ENCODE measurements at places on chromosomes 3 and 15. TPM values are rescaled to one million over a fixed set of nuclear protein-coding genes. Genes with fewer than 3 reads are reported as not detected.

DNA sequence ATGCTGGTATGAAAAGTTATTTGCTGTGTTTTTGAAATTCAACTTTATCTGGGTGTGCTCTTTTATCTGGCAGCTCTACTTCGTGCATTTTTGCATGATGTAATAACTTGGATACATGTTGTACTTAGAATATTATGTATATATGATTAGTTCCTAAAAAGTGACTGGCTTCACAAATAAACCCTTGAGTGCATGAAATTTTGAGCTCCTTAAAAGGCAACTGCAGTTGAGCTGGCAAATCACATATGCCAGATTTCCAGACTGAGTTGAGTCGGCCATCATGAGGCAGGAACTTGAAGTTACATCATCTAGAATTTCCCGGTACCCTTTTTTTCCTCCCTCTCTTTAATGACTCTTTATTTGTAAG lies 162.5 kb downstream of the FNDC3B start:
- DNase-seq, result no peak
- no peaks in the 10 kb centered on the region for H3K27me3 ChIP-seq
- H3K36me3 ChIP-seq, result no peaks in the 10 kb centered on the region
- H3K4me3 ChIP-seq, result peak overlapping the region; percentile 24

- H3K27ac ChIP-seq, result peak overlapping the region; percentile 7
- H3K27me3 ChIP-seq, result no peaks in the 10 kb centered on the region
- peaks cover 15% of the 10 kb centered on the region for H3K4me1 ChIP-seq
- no peaks in the 10 kb centered on the region for H3K36me3 ChIP-seq
- DNase-seq, result no peak
Measured at GRCh38 chr15:81274931-81275707, 48.8 kb downstream of the STARD5 start.

GRCh38 chr3:10930666-10931040 lies 61.9 kb upstream of the SLC6A1 start:
- no peak overlapping the region for H3K27ac ChIP-seq
- peaks cover 4% of the 10 kb centered on the region for H3K4me1 ChIP-seq
- no peaks in the 10 kb centered on the region for H3K36me3 ChIP-seq
- DNase-seq, result no peak
- no peaks in the 10 kb centered on the region for H3K27me3 ChIP-seq

DNA sequence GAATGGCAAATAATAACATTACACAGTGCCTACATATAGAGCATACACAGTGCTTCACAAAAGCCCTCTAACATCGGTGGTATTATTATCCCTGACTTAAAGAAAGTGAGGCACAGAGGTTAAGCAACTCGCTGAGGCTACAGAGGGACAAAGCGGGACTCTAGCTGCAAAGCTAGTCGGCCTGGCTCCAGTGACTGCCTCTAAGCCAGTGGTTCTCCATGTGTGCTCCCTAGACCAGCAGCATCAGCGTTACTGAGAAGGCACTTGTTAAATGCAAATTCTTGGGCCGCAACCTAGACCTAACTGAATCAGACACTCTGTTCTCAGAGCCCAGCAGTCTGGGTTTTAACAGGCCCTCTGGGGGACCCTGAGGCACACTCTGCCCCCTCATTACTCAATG lies 33.1 kb upstream of the LIPC start:
- H3K27ac ChIP-seq, result no peak overlapping the region
- no peak overlapping the region for H3K4me3 ChIP-seq
- H3K27me3 ChIP-seq, result no peaks in the 10 kb centered on the region
- no peak for DNase-seq
- H3K4me1 ChIP-seq, result no peaks in the 10 kb centered on the region
- no peaks in the 10 kb centered on the region for H3K36me3 ChIP-seq

GRCh38 chr3:154469585-154469984 lies 39.6 kb upstream of the GPR149 start:
- H3K4me3 ChIP-seq, result no peak overlapping the region
- H3K27ac ChIP-seq, result no peak overlapping the region
- no peaks in the 10 kb centered on the region for H3K4me1 ChIP-seq
- no peaks in the 10 kb centered on the region for H3K27me3 ChIP-seq

DNA sequence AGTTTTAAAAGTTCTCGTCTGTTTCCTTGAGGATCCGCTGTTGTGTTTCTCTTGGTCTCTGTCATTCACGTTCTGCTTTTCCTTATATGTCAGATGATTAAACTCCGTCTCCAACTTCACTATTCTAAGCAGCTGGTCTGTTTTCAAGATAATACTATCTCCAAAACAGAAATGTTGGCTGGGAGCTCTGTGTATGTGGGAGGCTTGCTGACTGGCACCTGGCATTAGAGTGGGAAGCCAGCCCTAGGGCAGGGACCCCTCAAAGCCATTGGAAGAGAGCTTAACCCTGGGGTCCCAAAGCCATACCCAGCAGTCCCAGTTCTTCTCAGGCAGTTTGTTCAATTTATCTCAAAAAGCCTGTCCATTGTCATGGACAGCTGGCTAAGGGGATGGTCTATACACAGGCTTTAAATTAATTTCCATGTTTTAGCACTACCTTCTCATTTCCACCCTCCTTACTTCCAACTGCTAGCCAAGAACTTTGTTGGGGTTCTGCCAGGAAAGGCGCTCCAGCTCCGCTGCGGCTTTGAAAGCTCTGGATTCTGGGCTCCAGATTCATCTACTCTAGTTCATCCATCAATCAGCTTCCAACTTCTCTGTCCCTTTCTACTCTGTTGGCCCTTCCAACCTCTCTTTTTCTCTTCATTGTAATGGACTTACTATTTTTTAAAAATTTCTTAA lies 9.2 kb downstream of the BTBD1 start:
- DNase-seq, result no peak
- H3K4me1 ChIP-seq, result peaks cover 22% of the 10 kb centered on the region
- H3K27ac ChIP-seq, result no peak overlapping the region
- H3K36me3 ChIP-seq, result peaks cover 16% of the 10 kb centered on the region
- no peak overlapping the region for H3K4me3 ChIP-seq

DNA sequence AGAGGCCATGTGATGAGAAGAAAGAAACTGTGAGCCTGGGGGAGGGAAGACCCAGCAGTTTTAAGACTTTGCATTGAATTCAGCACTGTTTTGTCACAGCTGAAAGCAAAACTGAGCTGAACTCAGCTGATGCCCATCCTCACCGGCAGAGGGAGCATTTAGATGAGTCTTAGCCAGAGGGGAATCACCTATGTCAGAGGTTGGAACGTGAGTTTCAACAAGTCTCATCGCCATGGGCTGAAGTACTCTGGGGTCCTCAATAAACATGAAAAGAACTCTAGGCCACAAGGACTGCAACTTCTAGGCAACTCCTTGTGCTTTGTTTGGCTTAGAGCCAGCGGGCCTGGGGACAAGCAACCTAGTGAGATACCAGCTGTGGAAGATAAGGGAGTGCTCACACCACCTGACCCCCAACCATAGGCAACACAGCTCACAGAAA lies 324.5 kb downstream of the TBL1XR1 start:
- H3K27ac ChIP-seq, result no peak overlapping the region
- no peaks in the 10 kb centered on the region for H3K27me3 ChIP-seq
- no peak overlapping the region for H3K4me3 ChIP-seq
- no peaks in the 10 kb centered on the region for H3K36me3 ChIP-seq
- H3K4me1 ChIP-seq, result peaks cover 7% of the 10 kb centered on the region

DNA sequence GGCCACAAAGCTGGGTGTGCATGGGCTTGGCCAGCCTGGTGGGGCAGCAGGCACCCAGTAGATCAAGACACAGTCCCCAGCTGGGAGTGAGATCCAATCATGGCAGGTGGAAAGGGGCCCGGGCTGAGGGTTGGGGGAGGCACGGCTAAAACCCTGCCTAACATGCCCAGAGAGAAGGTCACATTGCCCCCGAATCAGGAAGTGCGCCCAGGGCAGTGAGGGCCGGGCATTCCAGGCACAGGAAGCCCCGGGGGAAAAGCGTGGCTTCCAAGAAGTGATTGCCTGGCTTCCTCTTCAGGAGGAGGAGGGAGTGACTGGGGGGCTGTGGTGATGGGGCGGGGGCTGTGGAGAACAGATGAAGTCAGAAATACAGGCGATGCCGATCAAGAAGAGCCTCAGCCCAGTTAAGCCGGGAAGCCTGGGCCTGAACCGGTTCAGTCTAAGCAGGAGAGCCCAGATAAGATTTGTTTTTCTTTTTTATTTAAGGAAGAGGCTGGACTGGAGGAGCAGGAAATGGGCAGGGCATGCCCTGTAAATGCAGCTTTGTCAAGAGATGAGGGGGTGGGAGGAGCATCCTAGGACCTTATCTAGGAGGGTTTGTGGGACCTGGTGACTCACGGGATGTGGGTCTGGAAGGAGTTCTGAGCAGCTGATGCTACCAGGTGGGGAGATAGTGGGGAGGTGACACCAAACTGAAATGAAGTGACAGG lies 83.9 kb downstream of the CHSY1 start:
- H3K27ac ChIP-seq, result peak overlapping the region; percentile 95
- peak; percentile 77 for DNase-seq
- H3K4me3 ChIP-seq, result peak overlapping the region; percentile 59
- no peaks in the 10 kb centered on the region for H3K27me3 ChIP-seq

DNA sequence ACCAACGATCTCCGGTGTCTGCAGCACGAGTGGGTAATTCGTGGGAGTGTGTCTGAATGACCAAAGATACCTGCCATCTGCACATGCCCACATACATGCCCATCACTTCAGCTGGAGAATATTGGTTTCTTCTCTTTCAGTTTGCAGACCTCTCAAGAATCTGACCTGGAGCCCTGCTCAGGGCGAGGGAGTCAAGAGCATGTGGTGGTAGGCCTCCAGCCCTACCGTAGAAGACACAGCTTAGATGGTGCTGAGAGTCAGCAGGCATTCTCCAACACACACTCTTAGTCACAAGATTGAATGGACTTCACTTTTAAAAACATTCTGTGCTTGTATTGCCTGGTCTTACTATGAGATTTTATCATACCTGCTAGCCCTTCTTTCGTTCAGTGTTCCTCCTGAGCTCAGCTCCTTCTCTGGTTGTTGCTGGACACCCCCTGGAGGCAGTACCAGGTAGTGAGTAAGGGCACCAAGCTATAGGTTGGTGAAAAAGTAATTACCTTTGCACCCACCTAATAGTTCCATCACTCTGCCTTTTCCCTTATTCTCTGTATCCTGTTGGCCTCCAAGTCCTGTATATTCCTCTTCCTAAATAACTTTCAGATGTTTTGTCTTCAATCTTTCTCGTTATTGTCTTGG lies 252.0 kb downstream of the CACNA2D3 start:
- H3K27ac ChIP-seq, result no peak overlapping the region
- no peaks in the 10 kb centered on the region for H3K27me3 ChIP-seq
- no peaks in the 10 kb centered on the region for H3K36me3 ChIP-seq
- no peak for DNase-seq
- no peak overlapping the region for H3K4me3 ChIP-seq

DNA sequence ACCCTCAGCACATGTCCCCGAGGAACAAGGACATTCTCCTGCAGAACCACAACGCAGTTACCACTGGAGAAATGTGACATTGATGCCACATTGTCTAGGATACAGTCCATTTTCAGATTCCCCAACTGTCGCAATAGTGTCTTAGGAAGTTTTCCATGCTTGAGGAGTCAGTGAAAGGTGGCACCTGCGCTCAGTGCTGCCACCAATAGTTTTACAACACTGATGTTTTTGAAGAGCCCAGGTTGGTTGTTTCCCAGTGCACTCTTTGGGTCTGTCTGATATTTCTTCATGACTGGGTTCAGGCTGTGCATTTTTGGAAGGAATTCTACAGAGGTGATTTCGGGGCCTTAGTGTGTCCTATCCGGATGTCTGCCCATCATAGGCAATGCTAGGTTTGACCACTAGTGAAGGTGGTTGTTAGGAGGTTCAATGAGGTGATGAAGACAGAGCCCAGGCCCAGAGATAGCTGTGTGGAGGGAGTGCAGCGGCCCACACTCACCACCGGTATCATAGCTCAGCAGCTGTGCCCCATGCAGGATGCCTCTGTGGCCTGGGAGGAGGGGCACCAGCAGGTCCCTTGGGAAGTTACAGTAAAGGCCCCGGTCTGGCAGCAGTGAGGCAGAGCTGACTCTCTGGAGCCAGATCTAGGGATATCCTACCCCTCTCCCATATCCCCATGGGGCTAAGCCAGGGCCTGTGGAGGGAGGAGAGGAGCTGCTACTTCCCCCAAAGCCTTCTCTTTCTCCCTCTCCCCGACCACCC lies 96.6 kb downstream of the DNAJB8 start:
- H3K36me3 ChIP-seq, result no peaks in the 10 kb centered on the region
- H3K27ac ChIP-seq, result no peak overlapping the region
- no peak for DNase-seq
- no peak overlapping the region for H3K4me3 ChIP-seq
- no peaks in the 10 kb centered on the region for H3K27me3 ChIP-seq
- H3K4me1 ChIP-seq, result no peaks in the 10 kb centered on the region

- H3K4me3 ChIP-seq, result peak overlapping the region; percentile 98
- no peaks in the 10 kb centered on the region for H3K36me3 ChIP-seq
- DNase-seq, result no peak
- peak overlapping the region; percentile 83 for H3K27ac ChIP-seq
- H3K4me1 ChIP-seq, result peaks cover 31% of the 10 kb centered on the region
- no peaks in the 10 kb centered on the region for H3K27me3 ChIP-seq
Measured at GRCh38 chr15:62390791-62391640, 225.9 kb upstream of the C2CD4B start.

DNA sequence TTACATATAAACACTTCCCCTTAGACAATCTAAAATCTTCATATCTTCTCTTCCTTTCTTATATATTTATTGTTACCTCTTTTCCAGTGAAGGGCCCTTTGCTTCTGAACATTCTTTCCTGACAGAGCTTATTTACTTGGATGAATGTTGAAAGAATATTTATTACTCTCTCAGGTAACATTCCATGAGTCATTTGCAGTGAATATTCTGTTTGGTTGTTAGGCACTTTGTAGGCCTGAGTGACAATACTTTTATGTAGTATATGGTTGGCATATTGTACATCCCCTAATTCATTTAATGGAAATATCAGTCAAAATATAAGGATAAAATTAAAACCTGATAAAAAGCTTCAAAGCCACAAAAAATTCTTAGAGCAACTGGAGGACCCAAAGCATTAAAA lies 260.9 kb upstream of the KCNMB2 start:
- no peak overlapping the region for H3K4me3 ChIP-seq
- no peak overlapping the region for H3K27ac ChIP-seq
- peaks cover 9% of the 10 kb centered on the region for H3K4me1 ChIP-seq

The MASP1 gene
- 2.6 TPM for total RNA-seq

The MME gene
- total RNA-seq, result 3.6 TPM

The SENP7 gene
- total RNA-seq, result 55.1 TPM

The CLDN1 gene
- 0.21 TPM for total RNA-seq

The CPNE9 gene
- not detected for total RNA-seq

The BUB1B gene
- 3.5 TPM for total RNA-seq

The PODXL2 gene
- 2.8 TPM for total RNA-seq
